Hepatic stellate cell (primary cell): ENCODE measurements at places on chromosomes 6 and 20.

GRCh38 chr6:85669735-85670194, 27.1 kb upstream of the SYNCRIP start:
- peak; percentile 12 for DNase-seq

GRCh38 chr20:48608756-48609155, 219.0 kb downstream of the PREX1 start:
- DNase-seq = no peak

DNA sequence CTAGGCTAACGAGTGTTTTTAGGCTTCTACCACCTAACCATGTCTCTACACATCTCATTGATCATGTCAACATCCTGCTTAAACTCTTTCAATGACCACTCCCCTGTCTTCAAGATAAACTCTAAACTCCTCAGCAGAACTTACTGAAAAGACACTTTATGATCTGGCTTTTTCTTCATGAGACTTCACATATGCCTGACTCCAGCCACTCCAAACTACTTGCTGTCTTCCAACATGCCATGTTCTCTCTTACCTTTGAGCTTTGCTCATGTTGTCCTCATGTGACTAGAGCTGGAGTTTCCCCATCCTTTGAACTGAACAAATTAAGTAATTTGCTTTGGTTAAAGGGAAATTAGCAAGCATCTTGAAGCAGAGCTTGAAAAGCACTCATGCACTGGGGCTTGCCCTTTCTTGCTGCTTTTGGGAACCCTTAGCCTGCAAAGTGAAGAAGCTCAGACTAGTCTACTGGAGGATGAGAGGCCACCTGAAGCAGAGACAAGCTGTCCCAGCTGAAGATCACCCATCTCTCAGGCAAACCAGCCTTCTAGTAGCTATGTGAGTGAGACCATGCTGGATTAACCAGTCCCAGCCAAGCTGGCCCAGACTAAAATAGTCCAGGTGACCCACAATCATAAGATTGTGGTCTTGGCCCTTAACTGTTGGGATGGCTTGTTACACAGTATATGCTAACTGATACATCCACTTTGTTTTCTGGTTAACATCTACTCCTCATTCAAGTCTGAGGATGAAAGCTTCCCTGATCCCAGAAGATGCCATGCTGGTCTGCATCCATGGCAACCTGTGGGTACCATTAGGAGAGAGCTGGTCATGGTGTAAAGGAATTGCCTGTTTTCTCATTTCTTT, 235.8 kb downstream of the GMPR start:
- DNase-seq = no peak

- peak; percentile 12 for DNase-seq
These were observed 288.1 kb upstream of the PRDM1 start for GRCh38 chr6:105797983-105798453.

GRCh38 chr6:148288541-148288940, 54.1 kb upstream of the SASH1 start:
- no peak for DNase-seq

- no peak for DNase-seq
These were observed 1.5 kb downstream of the NOL4L start for GRCh38 chr20:32583581-32584070.

GRCh38 chr6:74598462-74599393, 607.1 kb downstream of the COL12A1 start:
- DNase-seq = no peak

DNA sequence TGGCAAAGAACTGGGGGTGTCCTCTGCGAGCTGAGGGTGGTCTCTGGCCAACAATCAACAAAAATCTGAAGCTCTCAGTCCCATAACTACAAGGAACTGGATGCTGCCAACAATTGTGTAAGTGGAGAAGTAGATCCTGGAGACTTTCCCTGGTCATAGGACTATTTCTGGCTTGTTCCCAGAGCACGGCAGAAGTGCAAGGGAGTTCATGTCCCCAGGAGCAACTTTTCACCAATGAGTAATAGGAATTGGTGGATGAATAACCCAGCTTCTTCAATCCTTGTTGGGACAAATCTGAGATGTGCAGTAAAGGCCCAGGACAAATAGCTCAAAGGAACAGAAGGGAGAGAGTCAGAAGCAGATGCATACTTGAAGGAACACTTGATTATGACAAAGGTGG, 95.5 kb downstream of the QRSL1 start:
- DNase-seq = no peak

DNA sequence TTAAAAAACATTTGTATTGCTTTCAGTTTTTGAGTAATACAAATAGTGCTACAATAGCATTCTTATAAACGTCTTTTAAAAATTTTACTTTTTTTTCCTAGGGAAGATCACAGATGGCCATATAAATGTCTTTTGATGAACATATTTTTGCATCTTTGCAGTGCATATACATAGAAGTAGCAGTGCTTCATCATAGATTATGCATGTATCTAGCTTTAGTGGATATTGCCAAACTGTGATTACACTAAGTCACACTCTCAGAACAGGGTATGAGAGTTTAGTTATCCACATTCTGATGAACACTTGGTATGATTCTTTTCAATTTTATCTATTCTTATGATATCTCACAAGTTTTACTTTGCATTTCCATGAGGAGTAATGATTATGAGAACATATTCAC, 99.8 kb upstream of the ASCC3 start:
- no peak for DNase-seq

- no peak for DNase-seq
These were observed 149.4 kb upstream of the MLN start for GRCh38 chr6:33953171-33953570.

GRCh38 chr6:169932491-169932890, 181.1 kb downstream of the ERMARD start:
- no peak for DNase-seq
